ENCODE measurements at places on chromosomes 11 and 22.

DNA sequence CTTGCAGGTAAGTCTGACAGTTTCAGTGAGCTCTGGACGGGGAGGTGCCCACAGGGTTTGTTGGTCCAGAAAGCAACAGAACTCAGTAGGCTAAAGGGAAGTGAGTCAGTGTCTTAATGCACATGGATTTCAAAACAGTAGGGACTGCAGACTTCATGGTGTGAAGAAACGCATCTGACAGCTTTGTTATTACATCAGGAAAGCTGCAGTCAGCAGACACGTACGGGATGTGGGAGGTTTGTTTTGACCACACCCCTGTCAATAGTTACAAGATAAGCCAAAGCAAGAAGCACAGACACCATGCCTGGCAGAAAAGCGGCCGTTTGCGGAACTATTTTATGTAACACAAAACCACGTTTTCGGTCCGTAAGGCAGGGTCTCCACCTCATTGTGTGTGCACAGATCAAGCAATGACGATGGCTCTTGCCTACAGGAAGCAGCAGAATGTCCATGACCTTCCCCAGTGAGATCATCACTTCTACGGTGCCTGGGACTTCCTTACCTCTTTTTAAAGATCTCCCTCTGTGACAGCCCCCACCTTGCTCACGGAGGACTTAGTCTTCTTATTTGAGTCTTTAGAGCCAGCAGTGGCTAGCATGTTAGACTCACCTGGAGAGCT lies 58.2 kb upstream of the FTH1 start:
- DNase-seq, result peak; percentile 88

- DNase-seq, result no peak
Measured at GRCh38 chr22:50699001-50699755, 26.6 kb downstream of the SHANK3 start.

- no peak for DNase-seq
Measured at GRCh38 chr11:76246271-76246933, 40.1 kb upstream of the WNT11 start.

DNA sequence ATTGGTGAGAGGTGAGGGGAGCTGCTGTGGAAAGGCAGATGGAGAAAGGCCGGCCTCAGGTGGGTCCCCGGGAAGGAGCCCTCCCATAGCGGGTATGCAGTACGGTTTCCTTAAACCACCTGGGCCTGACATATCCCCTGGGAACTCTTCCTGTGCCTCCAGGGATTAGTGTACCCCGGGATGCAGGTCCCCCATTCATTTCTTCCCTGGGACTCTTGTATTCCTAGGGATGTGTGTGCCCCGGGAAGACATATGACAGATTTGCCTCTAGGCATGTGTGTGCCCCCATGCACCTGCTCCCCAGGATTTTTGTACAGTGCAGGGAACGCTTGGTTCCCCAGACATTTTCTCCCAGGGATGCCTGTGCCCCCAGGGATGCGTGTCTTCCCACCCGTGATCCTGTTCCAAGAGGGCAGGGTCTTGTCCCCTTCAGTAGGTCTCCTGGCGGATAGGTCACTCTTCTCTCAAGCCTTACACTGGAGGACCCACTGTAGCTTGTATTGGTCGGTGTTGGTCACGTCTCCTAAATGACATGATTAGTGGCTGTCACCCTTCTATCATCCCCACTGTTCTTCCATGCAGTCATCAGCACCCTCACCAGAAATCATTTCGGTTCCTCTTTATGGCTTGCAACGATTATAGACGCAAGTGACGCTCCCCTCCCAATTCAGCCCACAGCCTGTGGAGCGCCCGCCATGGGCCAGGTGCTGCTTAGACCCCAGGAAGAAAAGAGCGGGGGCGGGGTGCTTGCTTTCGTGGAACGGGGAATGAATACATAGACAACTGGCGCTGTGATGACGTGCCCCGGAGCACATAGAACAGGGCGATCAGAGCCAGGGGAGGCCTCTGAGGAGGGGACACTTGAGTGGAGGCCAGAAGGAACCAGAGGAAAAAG lies 1.3 kb downstream of the PARVB start:
- DNase-seq, result peak; percentile 93

GRCh38 chr11:66287211-66287888 lies 1.6 kb downstream of the YIF1A start:
- no peak for DNase-seq

DNA sequence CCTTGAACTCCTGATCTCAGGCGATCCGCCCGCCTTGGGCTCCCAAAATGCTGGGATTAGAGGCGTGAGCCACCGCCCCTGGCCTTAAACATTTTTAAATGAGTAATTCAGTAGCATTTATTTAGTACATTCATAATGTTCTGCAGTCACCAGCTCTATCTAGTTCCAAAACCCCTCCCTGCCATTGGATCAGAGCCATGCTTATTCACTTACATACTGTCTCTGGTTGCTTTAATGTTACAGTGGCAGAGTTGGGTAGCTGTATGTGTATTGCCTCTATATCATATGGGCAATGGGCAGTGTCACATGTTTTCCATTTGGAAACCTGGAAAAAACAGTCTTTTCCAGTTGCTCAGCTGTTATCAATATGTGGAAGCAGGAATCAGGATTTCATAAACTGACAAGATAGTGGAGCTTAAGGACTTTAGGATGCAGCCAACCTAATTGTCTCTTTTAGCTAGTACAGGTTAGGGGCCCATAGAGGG lies 10.5 kb downstream of the COA4 start:
- DNase-seq, result no peak

DNA sequence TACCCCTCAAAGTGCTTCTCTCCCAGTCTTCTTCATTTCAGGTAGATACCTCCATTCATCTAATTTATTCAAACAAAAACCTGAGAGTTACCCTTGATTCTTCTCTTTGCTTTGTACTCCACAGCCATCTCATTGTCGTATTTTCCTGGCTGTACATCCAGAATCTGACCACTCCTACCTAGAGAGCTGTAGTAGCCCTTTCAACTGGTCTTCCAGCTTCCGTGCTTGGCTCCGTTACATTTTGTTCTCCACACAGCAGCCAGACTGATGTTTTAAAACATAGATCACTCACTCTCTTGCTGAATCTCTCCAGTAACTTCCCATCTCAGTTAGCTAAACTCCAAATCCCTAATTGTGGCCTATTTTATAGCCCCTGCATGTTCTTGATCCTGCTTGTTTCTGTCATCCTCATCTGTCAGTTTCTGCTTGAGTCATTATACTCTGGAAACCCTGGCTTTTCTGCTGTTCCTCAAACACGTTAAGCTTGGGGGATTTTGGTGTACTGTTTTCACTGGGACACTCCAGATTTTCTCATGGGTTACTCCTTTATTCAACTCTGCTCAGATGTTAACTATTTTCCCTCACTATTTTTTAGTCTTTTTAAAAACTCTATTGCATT lies 7.4 kb downstream of the SPCS2 start:
- no peak for DNase-seq

- DNase-seq, result no peak
Measured at GRCh38 chr22:19888131-19888746, 33.6 kb upstream of the GNB1L start.

DNA sequence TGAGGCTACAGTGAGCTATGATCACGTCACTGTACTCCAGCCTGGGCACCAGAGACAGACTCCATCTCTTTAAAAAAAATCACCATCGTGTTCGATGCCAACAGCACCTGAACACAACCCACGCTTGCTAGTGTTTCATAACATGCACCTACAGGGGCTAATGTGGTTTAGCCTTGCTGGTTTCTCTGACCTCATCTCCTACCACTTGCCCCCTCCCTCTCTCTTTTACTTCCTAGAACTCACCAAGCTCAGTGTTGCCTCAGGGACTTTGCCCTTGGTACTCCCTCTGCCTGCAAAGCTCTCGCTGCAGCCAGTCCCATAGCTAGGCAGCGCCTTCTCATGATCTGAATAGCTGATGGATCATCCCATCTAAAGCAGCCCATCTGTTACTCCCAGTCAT lies 99.8 kb downstream of the FBXO7 start:
- no peak for DNase-seq

GRCh38 chr22:46802608-46803027 lies 40.2 kb downstream of the TBC1D22A start:
- no peak for DNase-seq

- DNase-seq, result no peak
Measured at GRCh38 chr22:24068377-24068680, 57.2 kb downstream of the CABIN1 start.

DNA sequence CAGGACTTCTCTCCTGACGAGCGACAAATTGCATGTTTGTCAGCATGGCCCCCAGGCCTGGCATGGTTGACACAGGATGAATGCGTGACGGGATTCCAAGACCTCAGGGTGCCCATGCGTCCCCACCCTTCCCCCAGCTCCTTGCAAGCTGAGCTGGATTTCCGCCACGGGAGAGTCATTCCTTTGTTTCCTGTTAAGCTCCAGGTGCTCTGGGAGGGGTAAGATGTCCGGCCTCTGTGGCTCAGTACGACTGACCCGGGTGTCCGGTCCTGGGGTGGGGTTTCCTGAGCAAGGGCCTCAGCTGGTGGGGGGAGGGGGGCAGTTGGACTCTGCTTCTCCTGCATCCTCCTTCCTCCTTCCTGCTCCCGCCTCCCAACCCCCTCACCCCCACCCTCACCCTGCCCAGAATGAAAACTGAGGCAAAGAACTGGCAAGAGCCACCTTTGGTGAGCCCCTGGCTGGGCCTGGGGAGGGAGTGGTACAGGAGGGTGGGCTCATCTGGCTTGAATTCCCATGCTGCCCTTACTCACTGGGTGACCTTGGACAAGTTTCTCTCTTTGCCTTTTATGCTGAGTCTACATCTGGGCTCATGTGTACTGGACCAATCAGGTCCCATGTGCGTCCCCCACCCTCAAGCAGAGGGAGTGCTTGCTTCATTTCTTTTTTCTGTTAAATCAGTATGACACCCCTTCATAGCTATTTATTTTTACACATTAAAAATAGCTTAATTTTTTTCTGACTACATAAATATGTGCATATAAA lies 2.5 kb downstream of the CDC42EP2 start:
- no peak for DNase-seq

GRCh38 chr22:20787746-20788626 lies 14.1 kb downstream of the SERPIND1 start:
- DNase-seq, result no peak

GRCh38 chr22:37133304-37134018 lies 16.3 kb downstream of the IL2RB start:
- DNase-seq, result no peak

DNA sequence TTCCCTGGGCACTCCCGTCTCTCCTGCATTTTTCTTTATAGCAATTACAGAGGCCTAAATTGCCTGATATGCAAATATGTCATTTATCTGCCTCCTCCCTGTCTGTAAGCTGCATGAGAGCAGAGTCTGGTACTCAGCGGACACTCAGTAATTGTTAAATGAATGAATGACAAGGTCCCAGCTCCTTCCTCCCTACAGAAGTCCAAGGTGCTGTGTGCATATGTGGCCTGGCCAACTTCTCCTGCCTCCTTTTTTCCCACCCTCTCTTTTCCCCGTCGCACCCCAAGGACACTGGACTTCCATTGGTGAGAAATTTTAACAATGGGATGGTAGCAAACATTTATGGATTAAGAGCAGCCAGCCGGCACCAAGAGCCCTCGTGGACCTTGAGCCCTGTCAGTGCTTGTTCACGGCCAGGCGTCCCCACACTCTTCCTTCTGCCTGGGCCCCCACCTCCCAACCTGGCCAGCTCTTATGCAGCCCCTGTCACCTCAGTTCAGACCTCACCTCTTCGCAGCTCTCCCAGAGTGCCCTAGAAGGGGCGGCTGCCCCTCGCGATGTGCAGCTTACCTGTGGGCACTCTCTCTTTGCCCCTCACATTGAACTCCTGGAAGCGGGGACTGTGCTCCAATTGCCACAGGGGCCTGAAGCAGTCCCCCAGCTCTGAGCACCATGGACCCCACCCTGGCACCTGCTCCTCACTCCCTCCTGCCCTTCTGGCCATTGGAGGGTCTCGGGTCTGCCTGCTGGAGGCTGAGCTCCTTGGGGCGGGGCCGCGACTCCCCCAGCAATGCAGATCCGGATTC lies 1.5 kb downstream of the TMPRSS6 start:
- DNase-seq, result no peak

GRCh38 chr11:74775762-74776161 lies 27.1 kb downstream of the RNF169 start:
- DNase-seq, result no peak

- DNase-seq, result peak; percentile 28
Measured at GRCh38 chr11:61026121-61027031, 54.9 kb downstream of the CD6 start.

- no peak for DNase-seq
Measured at GRCh38 chr22:23684026-23684425, 6.8 kb upstream of the RGL4 start.

DNA sequence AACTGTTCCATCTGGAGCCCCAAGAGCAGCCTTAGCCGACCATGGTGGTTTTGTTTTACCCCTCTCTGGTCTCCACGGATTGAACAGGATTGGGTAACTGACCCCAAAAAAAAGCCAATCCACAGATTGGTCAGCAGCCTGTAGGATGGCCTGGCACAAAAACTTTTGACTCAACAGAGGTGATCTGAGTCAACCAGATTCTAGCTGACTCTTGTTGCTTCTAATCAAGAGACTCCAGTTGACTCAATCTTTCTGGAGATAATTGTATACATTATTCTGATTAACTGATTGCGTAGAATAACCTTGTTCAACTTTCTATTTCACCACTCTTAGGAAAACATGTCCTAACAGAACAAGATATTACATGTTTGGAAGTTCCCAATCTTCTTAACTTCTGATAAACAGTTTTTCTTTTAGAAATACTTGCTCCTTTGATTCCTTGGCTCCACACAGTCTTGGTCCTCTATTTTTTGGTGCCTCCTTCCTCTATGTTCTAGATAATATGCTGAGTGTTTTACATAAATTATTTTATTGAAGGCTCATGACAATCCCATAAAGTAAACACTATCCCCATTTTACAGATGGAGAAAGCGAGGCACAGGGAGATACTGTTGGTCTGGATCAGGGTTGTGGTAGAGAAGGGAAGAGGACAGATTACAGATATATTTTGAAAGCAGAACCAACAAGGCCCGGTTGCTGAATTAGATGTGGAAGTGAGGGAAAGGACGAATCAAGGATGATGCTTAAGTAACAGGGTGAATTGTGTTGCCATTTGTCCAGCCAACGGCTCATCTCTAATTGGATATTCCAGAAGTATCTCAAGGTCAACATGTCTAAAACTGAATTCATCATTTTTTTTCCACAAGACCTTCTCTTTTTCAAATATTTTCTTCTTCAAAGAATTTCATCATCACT lies 11.5 kb upstream of the ZC3H12C start:
- no peak for DNase-seq

- DNase-seq, result no peak
Measured at GRCh38 chr11:75326439-75326810, 25.0 kb downstream of the ARRB1 start.

Measured in naive B cell (primary cell).